NCI-H1436 (cell line): ENCODE measurements at places on chromosomes 12 and 14.

DNA sequence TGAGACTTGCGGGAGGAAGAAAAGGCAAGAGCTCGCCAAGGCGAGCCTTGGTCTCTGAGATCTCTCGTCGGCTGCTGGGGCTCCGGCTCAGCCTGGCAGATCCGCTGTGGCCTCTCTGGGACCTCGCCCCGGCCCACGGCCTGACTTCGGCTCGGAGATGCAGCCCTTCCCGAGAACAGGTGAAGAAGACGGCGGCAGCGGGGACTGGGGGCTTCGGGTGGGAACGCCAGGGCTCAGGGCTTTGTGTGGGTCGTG, 6.0 kb upstream of the HOXC9 start:
- no peak for DNase-seq

DNA sequence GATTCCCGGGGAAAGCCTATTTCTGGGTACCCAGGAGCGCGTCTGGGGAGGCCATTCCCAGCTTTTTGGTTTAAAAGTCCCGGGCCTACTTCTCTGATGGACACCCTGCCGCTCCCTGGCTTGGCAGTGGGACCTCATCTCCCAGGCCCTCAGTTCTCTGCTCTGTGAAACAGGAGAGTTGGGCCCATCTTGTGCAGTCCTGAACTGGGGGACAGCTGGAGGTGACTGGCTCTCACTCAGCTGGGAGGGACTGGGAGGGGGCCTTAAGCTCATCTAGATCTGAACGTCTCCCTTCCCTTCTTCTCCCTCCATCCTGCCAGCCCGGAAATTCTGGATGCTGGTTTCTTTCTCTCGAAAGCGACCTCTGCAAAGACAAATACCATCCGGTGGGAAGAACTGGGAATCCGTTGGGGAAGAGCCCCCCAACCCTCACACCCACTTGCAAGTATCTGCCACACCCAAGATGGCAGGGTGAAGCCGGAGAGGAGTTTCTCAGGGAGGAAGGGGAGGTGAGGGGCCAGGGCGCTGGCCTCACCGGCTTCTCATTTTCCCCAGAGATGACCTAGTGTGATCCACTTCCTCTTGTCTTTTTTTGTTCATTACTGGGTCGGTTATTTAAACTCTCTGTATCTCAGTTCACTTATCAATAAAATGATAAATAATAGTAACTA, 1.4 kb downstream of the RIN3 start:
- DNase-seq: no peak

DNA sequence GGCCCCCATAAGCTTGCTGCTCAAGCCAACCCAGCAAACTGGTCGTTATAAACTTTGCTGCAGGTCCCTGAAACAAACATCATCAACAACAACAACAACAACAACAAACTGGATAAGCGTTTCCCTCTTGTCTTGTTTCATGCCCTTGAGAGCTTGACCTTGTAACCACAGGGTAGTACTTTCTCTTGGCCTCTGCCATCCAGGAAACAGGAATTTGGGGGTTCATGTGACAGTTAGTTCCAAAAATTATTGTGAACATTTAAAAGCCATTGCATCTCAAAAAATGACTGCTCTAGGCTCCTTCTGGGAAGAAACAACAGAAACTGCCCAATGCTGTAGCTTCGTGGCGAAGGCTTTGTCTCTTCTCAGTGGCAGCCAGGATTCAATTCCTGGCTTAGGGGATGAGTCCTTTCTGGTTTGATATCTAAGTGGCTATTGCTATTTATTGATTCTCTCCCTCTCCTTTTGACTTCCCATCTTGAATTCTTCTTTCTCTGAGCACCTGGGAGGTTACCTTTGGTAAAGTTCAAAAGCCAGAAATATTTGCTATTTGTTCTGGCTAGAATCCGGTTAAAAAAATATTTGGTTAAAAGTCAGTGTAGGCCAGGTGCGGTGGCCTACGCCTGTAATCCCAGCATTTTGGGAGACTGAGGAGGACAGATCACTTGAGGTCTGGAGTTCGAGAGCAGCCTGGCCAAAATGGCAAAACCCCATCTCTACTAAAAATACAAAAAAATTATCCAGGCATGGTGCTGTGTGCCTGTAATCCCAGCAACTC, 52.0 kb upstream of the CPM start:
- DNase-seq: no peak

DNA sequence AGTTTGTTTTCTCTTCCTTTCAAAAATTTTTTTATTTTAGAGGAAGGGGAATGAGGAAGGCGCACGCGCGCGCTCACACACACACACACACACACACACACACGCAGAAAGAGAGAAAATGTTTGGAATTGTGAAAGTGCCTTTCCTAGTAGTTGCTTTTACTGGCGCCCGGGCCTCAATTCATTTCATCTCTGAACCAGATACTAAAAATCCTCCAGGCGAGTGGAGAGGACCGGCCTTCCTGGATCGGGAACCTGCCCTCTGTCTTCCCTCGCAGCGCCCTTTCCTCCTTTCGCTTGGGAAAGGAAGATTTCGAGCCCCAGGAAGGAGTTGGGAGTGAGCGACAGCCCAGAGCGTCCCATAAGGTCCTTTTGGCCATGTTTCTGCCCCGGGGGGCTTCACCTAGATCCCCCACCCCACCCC, 7.8 kb upstream of the TBX3 start:
- no peak for DNase-seq

- peak; percentile 52 for DNase-seq
Measured at GRCh38 chr14:103512701-103513611, 9.7 kb downstream of the CKB start.

DNA sequence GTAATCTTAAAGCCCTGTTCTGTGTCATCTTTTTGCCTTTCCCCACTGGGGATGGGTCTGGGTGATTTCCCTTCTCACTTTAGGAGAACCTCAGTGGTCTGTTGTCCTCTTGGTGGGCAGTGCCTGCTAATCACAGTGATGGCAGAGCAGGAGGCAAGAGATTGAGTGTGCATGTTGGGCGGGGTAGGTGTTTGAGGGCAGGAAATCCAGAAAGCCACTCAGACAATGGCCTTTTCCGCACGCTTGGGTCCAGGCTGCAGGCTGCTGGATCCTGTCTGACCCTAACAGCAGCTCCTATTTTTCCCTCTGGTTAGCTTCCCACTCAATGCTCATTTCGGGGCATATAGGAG, 13.7 kb upstream of the ITGA5 start:
- DNase-seq: no peak

- no peak for DNase-seq
Measured at GRCh38 chr14:74426202-74426582, at the start of gene SYNDIG1L. Gene SYNDIG1L, minus strand, starts transcription at chr14:74426210. Its CDS starts 16,466 bp downstream, at chr14:74409744.

DNA sequence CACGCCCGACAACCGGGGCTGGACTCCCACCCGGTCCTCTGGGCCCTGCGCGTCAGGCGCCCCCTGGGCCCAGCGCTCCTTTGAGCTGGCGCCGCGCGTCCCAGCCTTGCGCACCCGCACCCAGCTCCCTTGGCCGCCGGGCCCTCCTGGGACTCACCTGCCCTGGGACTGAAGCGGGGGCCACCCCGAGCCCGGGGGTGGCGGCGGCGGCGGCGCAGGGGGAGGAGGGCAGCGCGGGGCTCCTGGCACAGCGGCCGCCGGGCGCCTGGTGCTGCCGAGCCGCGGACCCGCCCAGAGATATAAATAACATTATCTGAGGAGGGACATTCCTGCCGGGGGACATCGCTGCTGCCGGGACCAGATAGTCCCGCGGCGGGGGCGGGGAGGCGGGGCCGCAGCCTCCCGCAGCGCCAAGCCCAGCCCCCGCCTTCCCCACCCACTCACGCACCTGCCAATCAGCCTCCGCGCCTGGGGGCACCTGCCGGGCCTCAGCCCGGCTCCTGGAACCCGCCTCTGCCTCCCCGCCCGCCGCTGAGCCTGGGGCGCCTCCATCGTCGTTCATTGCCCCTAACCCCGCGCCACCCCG, at the start of gene SPTB:
Gene SPTB (minus strand): TSS at position 273 of the 586 bp plus-strand sequence. CDS start 56,813 bp downstream, outside the sequence.
- DNase-seq: peak; percentile 68

GRCh38 chr12:115383668-115384067, 699.7 kb upstream of the TBX3 start:
- DNase-seq: no peak
